DMS 273 treated with DMSO at 0.1 percent for 48 hours (cell line): ENCODE measurements at places on chromosomes 5 and 9.

DNA sequence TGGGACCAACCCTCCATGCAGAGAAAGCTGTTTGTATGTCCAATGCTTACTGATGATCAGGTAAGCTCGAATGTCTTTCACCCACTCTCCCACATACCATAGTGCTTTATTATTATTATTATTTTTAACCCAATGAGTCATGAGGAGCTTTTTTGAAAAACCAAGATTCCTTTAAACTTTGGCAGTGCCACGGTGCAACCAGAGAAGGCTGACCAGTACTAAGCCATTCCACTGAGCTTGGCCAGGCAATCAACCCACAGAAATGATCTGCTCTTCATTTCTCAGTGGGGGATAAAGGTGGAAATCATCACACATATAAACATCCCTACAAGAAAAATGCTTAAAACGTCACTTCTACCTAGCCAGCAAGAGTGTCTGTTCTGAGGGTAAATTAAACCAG is 35.5 kb downstream of the JAKMIP2 start:
- no peak for DNase-seq

GRCh38 chr5:73066466-73066865 is 53.9 kb upstream of the TMEM171 start:
- DNase-seq, result no peak

- DNase-seq, result no peak
Measured at GRCh38 chr5:170362656-170363055, 26.5 kb downstream of the KCNMB1 start.

- DNase-seq, result no peak
Measured at GRCh38 chr5:308672-309271, 12.7 kb upstream of the AHRR start.

GRCh38 chr9:74953235-74953751 is 581 bp upstream of the C9orf40 start:
- DNase-seq, result no peak

- DNase-seq, result no peak
Measured at GRCh38 chr5:79235261-79235633, 684 bp upstream of the JMY start.

DNA sequence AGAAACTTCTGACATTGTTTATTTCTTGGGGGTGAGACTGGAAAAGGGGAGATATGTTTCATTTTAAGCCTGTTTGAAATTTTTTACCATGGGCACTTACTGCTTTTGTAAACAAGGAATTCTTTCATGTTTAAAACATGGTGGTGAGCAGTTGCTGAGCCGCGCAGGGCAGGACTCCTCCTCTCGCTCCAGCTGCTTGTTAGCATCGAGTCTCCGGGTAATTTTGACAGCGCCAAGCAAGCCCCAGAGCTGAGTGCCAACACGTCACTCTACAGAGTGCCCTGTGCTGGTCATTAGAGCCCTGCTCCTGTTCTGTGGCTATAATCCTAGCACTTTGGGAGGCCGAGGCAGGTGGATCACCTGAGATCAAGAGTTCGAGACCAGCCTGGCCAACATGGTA is 116.5 kb upstream of the MSX2 start:
- DNase-seq, result no peak

DNA sequence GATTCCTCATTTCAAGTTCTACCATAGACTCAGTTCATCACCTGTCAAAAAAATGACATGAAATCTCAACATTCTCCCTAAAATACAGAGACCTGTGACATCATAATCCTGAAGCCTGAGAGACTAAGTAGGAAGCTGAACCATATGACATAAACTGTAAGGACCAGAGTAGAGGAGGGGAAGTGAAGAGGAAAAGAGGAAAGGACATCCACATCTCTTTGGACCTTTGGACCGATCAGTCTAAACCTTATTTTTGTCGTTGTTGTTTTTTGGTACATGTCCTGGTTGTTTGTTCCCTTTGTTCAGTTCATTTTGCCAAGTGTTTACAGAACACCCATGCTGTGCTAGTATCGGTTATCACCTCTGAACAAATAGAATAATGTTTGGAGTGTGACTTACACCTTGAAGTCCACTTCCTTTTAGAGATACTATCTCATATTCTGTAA is 41.9 kb downstream of the LURAP1L start:
- DNase-seq, result no peak

DNA sequence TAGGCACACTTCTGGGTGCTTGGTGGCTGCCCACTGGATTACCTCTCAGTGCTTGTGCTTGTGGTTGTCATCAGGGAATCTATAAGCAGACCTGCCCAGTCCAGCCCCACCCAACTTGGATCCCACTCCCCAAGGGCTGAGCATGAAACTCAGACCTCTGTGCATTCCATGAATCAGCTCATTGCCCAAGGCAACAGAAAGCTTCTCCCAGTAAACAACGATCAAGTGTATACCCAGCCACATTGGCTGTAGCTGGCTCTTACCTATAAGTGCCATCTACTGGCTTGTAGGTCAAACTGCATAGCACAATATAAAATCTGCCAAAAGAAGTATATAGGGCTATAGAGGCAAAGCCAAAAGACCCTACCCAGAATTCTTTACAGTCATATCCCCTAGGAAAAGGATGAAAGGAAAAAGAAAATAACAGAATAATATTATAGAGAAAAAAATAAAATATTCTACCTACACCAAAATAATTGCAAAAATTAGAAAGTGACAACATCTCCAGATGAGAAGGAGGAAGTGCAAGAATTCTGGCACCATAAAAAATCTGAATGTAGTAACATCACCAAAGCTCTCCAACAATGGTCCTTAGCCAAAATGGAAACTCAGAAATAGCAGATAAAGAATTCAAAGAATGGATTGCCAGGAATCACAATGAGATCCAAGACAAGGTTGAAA is 321.0 kb upstream of the TRPC7 start:
- DNase-seq, result peak; percentile 2

DNA sequence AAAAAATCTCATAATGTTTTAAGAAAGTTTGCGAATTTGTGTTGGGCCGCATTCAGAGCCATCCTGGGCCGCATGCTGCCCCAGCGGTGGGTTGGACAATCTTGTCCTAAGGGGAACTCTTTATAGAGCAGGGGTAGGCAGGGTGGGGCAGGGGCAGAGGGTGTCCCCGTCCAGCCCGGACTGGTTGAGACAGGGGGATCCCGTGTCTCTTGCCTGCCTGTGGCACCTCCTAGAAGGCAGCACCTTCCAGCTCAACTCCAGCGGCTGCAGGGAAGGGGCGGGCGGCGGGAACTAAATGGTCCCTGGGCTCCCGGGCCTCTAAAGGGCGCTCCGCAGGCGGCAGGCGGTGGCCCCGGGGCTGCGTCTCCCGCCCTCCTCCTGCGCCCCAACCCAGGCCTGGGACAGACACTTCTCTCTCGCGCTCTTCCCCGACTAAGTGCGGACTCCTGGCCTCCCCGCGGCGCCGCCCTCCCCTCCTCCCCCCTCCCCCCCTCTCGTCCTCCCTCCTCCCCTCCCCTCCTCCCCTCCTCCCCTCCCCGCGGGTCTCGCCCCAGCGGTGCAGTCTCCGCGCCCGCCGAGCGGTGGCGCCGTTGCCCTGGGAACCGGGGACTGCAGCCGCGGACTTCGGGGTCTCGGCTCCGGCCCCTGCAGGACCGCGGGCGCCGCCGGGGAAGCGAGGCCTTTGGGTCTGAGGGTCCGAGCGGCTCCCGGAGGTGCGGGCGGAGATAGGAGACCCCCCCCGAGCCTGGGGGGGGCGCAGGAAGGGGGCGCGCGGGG is 132.6 kb downstream of the MRPL36 start:
- DNase-seq, result no peak

- no peak for DNase-seq
Measured at GRCh38 chr5:52893105-52893504, 96.0 kb upstream of the ITGA2 start.

DNA sequence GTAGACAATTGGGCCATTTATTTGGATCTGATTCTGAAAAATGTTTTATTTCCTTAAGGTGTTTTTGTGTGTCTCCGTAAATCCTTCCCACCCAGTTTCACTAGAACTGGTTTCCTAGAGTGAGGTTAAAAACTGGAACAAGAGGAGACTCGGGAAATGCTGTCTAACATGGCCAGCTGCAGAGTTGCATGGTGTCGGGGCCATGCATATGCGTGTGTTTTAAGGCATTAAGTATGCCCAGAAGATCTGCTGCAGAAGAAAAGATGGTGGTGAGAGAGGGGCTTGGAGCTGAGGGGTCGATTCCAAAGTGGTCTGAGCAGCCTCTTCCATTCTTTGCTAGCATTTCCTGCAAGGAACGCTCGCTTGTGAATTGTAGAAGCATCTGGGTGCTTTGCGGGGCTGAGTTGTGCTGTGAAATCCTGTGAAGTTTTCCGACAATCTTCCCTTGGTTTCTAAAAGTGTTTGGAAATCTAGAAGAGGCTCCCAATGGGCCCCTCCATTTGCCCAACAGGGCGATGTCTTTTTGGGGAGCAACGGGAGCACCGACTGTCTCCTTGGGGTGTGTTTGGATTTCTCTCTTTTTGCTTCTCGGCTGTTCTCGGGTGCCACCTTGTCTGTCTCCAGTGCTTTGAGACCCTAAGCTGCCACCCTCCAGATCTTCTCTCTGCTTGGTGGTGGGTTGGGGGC is 113.8 kb downstream of the COL5A1 start:
- no peak for DNase-seq

GRCh38 chr5:59745415-59745863 is 148.1 kb downstream of the PDE4D start:
- no peak for DNase-seq

DNA sequence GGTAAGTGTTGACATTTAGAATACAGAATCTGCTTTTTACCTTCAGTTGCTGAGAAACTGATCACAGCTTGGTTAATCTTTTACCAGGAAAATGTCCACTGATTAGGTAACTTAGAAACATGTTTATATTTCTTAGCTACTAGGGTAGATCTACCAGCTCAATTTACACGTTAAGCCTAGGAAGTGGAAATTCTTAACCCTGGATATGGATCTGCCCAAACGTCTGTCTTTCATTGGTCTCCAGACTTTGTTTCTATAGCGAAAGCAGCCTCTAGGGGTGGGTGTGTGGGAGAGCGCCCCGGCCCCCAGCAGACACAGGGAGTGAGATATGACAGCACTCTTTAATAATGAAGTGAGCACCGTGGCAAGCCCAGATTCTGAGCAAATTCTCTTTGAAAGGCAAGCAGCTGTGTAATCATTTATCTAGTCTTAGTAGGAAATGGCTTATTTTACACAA is 141.6 kb upstream of the ZNF608 start:
- DNase-seq, result peak; percentile 22

- DNase-seq, result peak; percentile 96
Measured at GRCh38 chr5:115625579-115626444, at the start of gene TMED7. TSS of gene TMED7 (minus strand) at chr5:115626036. CDS start at chr5:115625792, 244 bp downstream.
